Right lung (tissue), 10 donors: ENCODE measurements at places on chromosomes 13 and 19. TPM values are rescaled to one million over a fixed set of nuclear protein-coding genes. Genes with fewer than 3 reads are reported as not detected.

DCT gene
- 0.37 TPM for polyA plus RNA-seq

ZNF546 gene
- 11.4 TPM for polyA plus RNA-seq

CGB5 gene
- not detected for polyA plus RNA-seq

LTBP4 gene
- 225 TPM for polyA plus RNA-seq

RASGRP4 gene
- polyA plus RNA-seq, result 1.7 TPM

KCNJ14 gene
- polyA plus RNA-seq, result 1.5 TPM

SHD gene
- 6.4 TPM for polyA plus RNA-seq

DCLK1 gene
- 13.2 TPM for polyA plus RNA-seq

IZUMO1 gene
- 2.1 TPM for polyA plus RNA-seq

DNA sequence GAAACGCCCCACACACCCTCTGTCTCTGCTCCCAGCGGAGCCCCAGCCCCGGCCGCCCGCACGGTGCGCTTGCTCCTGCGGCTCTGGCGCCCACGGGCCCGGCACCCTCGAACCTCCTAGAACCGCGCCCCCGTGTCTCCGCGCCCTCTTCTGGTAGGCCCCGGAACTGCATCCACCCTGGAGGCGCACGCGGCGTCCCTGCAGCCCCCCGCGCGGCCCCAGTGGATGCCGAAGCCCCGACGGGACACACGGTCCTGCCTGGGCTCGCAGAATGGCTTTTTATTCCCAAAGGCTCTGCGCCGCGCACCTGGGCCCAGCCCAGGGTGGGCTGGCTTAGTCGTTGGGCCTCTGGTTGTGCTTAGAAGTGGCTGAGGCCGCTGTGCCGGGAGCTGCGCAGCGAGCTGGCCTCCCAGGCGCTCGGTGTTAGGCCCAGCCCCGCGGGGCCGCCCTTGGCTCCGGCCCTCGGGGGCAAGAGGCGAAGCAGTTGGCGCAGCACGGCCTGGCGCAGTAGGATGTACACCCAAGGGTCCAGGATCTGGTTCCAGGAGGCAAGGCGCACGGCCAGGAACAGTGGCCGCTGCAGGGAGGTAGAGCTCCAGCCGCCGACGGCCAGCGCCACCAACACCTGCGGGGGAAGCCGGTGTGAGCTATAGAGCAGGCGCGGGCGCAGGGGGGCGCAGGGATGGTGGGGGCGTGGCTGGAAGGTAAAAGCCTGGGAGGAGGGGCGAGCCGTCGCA lies 2.8 kb downstream of the PTGER1 start:
- DNase-seq, result no peak

DNA sequence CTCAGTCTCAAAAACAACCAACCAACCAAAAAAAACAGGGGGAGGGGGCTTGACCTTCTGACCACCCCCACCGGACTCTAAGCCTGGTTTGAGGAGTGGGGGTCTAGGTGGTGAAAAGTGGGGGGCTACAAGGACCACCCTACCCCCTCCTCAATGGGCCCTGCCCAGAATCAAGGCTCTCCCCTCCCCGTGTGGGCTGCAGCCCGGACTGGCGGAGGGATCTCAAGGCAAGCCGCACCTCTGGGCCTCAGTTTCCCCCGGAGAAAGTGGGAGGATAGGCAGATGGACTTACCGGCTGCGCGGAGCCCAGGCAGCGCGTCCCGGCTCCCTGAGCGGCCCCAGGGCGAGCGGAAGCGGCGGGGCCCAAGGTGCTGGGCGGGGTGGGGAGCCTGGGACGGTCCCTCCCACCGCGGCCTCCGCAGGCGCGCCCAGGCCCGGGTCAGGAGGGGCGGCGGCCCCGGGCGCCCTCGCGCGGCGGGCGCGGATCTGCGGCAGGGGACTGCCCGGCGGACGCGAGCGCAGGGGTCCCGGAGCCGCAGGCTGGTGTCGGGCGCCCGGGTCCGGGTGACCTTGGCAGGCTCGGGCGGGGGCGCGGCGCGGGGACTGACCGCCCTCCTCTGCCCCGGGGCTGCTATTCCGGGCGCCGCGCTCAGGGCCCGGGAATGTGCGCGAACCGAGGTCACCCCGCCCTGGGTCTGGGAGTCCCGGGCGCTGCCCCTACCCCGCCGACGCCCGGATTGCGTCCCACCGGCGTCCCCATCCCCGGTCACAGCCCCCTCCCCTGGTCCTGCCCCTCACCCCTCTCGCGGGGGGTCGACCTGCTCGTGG lies at the start of gene ADAMTSL5:
Gene ADAMTSL5, minus strand, starts transcription at position 349 of the 828 bp plus-strand sequence. CDS start 2,076 bp downstream, outside the sequence.
- no peak for DNase-seq

- DNase-seq, result no peak
These were observed 214.6 kb downstream of the OXGR1 start for GRCh38 chr13:96779691-96780090.

DNA sequence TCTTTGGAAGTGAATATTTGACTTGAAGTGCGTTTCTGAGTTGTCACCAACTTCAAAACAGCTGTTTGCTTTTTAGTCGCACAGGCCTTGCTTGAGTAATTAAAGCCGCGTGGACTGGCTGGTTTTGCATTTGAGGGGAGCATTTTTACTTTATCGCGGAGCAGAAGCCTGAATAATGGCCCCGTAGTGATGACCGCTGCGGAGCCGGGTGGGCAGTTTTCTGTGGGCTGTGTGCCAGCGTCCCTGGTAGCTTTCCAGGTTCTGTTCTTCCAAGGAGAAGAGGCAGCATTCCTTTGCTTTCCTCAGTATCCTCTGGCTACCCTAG lies 1.1 kb downstream of the NAA16 start:
- DNase-seq, result peak; percentile 51

DNA sequence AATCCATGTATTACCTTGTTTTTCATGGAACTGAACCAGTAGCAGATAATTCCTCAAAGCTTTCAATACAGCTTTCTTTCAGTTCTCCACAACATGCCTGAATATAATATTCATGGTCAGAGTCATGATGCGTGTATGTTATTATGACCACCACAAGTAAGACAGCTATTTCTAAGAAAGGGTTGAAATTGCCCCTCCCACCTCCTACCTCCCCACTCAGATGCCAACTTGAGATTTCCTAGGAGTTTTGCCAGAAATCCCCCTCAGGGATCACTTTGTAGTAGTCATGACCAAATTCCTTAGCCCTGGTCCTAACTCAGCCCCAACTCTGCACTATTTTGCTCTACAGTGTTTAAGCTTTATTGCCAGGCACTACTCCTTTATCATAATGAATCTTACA lies 69.9 kb upstream of the RAP2A start:
- no peak for DNase-seq

DNA sequence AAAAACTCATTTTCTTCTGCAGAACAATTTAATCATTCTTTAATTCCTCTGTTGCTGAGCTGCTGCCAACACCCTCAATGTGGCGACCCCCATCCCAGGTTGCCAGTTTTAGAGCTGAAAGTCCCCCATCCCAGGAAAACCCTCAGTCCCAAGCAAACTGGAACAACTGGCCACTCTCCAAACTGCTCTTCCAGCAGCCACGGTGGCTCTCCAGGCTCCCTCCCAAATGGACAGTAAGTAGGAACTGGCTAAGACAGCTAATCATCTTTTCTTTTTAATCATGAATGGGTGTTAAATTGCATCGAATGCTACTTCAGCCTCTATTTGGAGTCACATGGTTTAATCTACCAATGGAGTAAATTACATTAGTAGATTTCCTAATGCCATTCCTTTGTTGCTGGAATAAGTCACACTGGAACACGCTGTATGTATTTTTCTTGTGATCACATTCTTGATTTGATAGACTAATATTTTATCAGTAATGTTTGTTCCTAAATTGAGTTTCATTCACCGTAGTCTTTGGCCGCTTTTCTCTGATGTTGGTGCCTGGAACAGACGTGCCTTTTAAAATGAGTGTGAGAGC lies 33.7 kb upstream of the VSTM2B start:
- DNase-seq, result no peak

DNA sequence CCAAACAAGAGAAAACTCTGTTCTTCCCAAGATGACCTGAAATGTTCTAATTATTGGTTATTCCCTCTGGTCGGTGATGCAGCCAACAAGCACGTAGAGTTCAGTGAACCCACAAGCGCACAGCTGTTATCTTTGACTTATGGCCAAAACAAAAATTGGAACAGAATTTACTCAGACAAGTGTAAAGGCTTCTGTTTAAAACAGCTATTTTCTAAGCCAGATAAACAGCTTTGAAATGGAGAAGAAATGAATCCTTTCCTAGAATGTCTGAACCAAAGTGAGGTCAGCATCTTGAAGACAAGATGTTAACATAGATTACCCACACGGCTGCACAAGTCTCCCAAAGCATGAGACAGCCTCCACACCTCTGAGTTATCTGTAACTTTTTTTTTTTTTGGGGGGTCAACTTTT lies 669.2 kb downstream of the DIAPH3 start:
- DNase-seq, result peak; percentile 31

DNA sequence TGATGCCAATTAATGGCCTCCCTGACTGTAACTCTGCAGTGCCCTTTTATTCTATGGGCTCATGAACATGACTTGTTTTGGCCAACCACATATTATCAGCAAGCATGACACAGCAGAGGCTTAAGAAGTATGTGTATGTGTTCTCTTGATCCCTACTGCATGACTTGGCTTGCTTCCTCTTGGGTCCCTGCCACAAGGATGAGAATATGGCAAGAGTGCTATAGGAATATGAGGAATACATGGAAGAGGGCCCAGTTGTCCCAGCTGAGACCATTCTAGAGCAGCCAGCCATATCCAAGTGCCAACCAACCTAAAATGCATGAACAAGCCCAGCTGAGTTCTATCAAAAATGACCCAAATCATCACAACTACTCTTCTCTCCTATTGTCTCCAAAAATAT lies 576.7 kb upstream of the PCDH9 start:
- no peak for DNase-seq

DNA sequence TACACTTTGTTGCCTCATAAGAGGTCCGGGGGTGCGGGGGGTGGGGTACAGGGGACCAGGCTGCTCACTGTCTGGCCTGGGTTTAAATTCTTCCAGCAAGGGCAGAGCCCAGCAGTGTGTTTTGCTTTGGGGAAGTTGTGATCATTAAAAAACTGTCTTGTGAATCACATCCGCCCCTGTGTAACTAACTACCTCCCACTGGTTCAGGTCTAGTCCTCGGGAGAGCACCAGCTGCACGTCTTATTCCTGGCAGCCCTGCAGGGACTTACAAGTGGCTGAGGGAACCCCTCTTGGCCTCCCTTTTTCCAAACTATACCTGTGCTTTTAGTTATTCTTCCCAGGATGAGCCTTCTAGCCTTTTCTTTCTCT lies 127.5 kb downstream of the SIPA1L3 start:
- DNase-seq, result no peak

DNA sequence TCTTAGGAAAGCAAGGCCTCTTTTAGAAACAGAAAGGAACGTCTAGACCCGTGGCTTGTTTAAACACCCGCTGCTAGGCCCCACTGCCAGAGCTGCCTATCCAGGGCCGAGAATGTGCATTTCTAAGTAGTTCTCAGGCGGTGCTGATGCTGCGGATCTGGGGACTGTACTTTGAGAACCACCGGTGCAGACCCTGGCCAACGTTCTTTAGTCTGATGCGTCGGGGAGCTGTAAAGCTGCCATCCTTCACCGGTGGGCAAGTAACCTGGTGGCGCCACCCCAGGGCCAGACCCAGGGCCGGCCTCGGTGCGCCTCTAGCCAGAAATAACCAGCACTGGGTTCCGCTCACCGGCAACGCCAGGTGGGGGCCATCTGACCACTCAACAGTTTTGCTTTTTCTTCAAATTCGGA lies 47.1 kb downstream of the TGDS start:
- no peak for DNase-seq

GRCh38 chr19:28595722-28596480 lies 617.0 kb downstream of the UQCRFS1 start:
- no peak for DNase-seq

DNA sequence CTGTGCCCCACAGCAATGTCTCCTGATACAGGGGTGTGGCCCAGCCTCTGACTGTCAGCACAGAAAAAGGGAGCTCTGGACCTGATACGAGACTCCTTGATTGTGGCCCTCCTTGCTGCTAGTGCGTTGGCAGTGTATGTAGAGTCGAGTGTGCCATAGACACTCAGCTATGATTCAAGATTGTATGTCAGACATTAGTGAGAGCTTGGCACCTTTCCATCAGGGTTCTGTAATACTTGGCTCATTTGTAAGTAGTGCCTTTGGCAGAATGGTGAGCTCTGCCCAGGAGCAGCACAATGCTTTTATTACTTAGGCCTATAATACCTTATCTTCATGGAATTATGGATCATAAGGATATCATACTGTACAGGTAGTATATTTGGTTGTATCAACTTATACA lies 83.4 kb downstream of the ATP8A2 start:
- DNase-seq, result no peak

DNA sequence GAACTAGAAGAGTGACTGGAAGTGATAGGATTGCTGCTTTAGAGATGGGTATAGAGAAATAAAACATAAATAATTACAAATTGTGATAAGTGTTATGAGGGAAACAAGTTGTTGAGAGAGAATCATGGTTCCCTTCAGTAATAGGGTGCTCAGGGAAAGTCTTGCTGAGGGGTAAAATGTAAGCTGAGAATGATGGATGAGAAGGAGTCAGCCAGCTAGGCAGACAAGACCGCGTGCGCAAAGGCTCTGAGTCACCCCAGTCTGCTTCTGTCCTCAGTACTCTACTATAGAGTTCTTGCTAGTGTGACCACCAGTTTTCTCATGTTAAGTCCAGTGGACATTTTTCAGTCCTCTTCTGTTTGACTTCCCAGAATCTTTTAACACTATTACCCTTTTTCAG lies 39.5 kb downstream of the PCCA start:
- no peak for DNase-seq

DNA sequence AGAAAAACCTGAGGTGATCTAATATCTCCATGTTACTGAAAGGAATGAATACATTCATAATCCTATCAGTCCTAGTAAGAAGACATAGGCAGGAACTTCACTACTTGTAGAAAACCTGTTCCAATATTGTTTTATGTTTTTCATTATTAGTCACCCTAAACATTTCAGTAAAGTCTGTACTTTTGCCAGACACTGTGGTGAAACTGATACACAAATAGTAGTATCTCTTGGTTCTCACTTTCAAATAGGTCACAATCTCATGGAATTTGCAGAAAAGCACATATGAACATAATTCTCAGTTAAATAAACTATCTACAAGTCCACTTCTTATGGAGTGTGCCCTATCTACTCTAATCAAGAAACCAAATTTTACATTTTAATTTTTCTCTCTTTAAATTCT lies 88.3 kb upstream of the PCDH9 start:
- DNase-seq, result no peak

DNA sequence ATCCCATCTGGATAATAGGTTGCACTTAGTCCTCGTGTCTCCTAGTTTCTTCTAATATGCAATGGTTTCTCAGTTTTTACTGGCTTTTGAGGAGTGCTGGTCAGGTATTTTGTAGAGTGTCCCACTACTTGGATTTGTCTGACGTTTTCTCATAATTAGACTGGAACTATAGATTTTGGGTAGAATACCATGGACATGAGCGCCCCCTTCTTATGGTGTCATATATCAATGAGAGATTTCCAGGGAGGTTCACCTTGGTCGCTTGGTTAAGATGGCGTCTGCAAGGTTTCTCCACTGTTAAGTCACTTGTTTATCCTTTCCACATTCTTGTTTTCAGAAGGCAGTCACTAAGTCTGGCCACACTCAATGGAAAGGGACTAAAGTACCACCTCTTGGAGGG lies 6.7 kb downstream of the SOHLH2 start:
- no peak for DNase-seq

- no peak for DNase-seq
These were observed 40.5 kb downstream of the USP12 start for GRCh38 chr13:27130979-27131623.
